ENCODE measurements at places on chromosomes 16 and 17. TPM values are rescaled to one million over a fixed set of nuclear protein-coding genes. Genes with fewer than 3 reads are reported as not detected.
A peak's percentile ranks its signal among the peaks of the same experiment; 100 is the strongest.

CRYM gene
- total RNA-seq: not detected

TPSAB1 gene
- total RNA-seq: not detected

GLIS2 gene
- total RNA-seq: 0.10 TPM

RBFOX1 gene
- not detected for total RNA-seq

NOB1 gene
- total RNA-seq: 36.8 TPM

DNA sequence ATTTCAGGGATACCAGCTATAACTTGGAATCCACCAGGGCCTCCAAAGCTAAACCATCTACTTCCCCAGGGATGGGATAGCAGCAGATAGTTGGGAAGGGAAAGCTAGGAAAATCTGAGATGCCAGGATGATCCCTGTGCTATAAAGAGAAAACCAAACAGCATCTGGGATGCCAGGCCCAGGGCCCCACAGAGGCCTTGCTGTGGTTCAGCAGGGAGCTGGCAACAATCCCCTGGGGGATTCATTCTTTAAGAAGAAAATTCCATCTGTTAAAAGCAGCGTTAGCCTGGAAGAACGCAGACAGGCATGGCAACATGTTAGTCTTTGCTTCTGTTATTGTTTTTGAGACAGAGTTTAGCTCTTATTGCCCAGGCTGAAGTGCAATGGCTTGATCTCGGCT is 16.6 kb downstream of the MYO18A start:
- DNase-seq: no peak
- H3K27ac ChIP-seq: no peak overlapping the region
- no peak overlapping the region for H3K4me3 ChIP-seq
- H3K27me3 ChIP-seq: no peaks in the 10 kb centered on the region
- H3K4me1 ChIP-seq: peaks cover 23% of the 10 kb centered on the region

GRCh38 chr17:81404558-81405165 is 9.4 kb downstream of the BAHCC1 start:
- H3K4me1 ChIP-seq: peaks cover 10% of the 10 kb centered on the region
- no peak overlapping the region for H3K4me3 ChIP-seq
- peaks cover 96% of the 10 kb centered on the region for H3K27me3 ChIP-seq
- no peak overlapping the region for H3K27ac ChIP-seq
- DNase-seq: no peak

DNA sequence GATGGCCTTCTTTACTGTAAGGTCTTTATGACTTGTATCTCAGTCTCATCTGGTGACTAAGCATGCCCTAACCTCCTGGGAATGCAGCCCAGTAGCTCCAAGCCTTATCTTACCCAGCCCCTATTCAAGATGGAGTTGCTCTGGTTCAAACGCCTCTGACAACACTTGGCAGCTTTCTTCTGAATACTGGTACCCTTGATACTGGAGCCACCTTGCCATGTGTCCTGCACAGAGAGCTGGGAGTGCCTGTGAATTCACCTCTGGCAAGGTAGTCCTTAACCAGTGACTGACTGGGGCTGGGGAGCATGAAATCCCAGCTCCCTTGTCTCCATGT is 17.2 kb downstream of the NUDT7 start:
- no peaks in the 10 kb centered on the region for H3K27me3 ChIP-seq
- DNase-seq: no peak
- no peak overlapping the region for H3K4me3 ChIP-seq
- peaks cover 3% of the 10 kb centered on the region for H3K4me1 ChIP-seq
- H3K36me3 ChIP-seq: no peaks in the 10 kb centered on the region
- H3K27ac ChIP-seq: no peak overlapping the region

- H3K4me3 ChIP-seq: peak overlapping the region; percentile 96
- H3K36me3 ChIP-seq: no peaks in the 10 kb centered on the region
- peak; percentile 32 for DNase-seq
- peaks cover 33% of the 10 kb centered on the region for H3K4me1 ChIP-seq
Observed at GRCh38 chr16:56424791-56425438, 430 bp downstream of the AMFR start.
